ENCODE measurements at places on chromosomes 3 and 15. TPM values are rescaled to one million over a fixed set of nuclear protein-coding genes. Genes with fewer than 3 reads are reported as not detected.

The MYH15 gene
- 2.0 TPM for total RNA-seq

The RYK gene
- total RNA-seq: 59.5 TPM

The CACNA2D3 gene
- total RNA-seq: not detected

The C15orf61 gene
- 6.7 TPM for total RNA-seq

The AMIGO3 gene
- total RNA-seq: not detected

Measured in pericardium fibroblast (primary cell).